ENCODE measurements at places on chromosomes 3 and 15. TPM values are rescaled to one million over a fixed set of nuclear protein-coding genes. Genes with fewer than 3 reads are reported as not detected.
A peak's percentile ranks its signal among the peaks of the same experiment; 100 is the strongest.

DNA sequence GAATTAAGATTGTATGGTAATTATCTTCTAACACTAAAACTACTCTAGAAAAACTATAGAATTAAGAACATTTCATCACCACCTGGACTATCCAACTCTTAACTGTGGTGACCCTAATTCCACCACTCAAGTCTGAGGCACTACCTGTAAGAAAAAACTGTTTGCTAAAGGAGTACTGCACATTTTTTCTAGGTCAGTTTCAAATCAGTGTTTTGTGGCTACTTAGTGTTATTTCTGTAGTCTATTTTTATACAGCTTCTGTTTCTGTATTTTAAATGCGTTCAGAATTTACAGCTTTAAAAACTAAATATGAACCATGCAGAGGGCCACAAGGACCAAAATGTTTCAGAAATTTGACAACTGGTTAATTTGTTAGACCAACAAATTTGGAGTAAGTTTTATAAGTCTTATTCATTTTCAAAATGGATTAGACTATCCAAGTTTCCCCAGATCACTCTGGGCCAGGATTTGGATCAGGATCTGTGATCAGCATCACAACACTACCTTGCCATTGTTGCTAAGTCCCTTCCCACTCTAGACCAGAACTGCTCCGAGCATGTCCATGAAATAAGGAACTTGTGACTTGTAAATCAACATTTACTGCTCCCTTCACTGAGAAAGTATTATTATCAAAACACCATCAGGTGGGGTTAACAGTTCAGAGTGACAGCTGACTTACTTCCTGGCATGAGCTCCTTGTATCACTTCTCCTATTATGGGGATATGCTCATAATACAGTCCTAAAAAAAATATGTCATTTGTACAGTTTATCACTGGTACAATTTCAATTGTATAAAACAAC is 8.6 kb downstream of the GLT8D1 start:
- DNase-seq, result no peak

- no peak for DNase-seq
Measured at GRCh38 chr15:81604713-81605112, 230.7 kb upstream of the TMC3 start.

DNA sequence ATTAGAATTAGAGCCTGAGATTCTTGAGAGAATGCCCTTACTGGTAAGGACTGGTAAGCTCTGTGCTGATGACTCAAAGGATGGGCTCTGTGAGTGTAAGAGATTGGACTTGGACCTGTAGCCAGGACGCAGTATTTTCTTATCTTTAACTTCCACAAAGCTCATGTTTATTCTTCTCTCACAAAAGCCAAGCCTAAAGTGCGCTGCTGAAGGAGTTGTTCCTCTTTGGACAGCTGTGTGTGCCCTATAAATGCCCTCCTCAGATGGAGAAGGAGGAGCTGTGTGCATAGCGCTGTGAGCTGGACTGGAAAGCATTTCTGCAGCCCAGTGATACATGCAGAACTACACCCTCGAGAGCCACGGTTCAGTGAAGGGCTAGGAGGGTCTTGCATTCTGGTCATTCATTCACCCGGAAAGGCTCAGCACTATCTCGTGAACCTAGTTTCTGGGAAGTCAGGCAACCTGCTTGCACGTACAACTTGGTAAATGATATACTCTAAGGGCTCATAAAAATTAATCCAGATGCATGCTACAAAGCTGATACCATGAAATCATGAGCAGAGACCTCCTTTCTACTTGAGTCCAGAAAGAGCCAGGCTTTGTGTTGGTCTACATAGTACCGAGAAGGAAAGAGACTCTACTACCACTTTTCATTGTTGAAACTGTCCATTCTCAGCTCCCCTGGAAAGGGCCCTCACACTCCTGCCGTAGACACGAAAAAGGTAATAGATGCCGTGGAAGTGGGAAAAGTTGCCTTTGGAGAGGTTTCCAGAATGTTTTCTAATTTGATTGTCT is 103.0 kb upstream of the TBL1XR1 start:
- DNase-seq, result peak; percentile 74

DNA sequence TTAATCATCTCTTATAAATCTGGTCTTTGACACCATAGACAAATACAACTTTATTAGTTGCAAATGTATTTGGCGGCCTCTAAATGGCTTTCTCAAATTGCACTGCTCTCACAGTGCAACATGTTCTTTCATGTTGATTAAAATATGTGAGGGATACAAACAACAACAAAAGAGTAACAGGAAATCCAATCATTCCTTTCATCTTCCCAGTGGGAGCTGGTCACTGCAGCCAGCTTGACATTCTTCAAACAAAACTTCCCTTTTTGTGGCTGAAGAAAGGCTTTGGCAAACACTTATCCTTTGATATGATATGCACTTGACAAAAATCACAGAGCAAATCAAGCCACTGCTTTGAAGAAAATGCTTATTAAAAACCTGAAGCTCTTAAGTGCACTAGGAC is 973.6 kb downstream of the EPHA3 start:
- peak; percentile 21 for DNase-seq

DNA sequence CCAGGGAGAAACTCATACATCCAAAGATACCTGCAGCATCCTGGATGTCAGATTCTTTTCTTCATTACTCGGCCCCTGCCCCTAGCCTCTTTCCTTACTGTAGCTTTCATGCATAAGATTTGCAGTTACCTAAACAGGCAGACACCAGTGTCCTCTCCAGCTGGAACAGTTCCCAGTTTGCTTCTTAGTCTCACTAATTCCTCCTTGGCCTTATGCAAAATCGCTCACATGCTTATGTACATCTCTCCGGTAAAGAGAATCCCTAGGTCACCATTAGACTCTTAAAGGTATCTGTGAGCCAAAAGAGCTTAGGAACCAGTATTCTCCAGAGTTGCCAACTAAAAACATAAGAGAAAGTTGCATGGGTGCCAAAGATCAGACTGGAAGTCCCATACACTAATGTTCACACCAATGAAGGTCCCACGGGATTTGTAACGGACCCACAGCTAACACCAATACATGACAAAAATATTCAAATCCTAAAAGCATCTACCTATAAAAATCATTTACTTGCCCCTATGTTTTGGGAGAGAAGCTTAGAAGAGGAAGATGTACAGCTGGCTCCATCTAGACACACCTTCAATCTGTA is 66.6 kb downstream of the CBLB start:
- DNase-seq, result peak; percentile 79

GRCh38 chr15:67731112-67731721 is 94.1 kb upstream of the SKOR1 start:
- no peak for DNase-seq

DNA sequence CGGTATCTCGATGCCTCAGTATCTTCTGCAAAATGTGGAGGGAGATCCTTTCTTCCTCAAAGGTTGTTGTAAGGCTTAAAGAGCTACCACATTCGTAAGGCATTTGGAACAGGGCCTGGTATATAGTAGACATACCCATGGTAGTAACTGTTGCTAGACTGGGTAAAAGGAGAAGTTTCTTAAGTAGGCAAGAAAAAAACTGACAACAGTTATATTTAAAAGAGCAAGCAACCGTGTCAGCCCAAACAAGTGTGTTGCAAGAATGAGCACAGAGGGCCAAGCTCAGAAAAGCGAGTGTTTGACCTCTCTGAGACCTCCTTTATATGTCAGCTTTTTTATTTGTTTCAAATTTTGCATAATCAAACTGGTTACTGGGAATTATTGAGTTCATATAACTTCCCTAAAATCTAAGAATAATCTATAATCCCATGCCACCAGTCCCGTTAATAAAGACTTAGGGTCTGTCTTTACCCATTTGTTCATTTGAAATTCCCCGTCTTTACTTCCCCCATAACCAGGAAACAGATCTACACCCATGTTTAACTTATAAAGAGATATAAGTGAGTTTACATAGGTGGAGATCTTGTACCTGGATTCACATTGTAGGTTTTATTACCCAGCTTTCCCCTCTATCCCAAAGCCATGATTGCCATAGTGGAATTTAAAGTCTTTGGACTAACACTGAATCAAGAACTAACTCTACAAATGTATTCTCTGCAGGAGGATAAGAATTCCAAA is 7.3 kb downstream of the B3GNT5 start:
- DNase-seq, result peak; percentile 29

DNA sequence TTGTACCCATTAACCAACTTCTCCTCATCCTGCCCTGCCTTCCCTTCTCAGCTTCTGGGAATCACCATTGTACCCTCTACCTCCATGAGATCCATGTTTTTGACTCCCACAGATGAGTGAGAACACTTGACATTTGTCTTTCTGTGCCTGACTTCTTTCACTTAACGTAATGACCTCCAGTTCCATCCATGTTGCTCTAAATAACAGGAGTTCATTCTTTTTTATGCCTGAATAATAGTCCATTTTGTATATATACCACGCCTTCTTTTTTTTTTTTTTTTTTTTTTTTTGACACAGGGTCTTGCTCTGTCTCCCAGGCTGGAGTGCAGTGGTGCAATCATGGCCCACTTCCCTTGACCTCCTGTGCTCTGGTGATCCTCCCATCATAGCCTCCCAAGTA is 6.7 kb downstream of the SNX1 start:
- DNase-seq, result no peak

DNA sequence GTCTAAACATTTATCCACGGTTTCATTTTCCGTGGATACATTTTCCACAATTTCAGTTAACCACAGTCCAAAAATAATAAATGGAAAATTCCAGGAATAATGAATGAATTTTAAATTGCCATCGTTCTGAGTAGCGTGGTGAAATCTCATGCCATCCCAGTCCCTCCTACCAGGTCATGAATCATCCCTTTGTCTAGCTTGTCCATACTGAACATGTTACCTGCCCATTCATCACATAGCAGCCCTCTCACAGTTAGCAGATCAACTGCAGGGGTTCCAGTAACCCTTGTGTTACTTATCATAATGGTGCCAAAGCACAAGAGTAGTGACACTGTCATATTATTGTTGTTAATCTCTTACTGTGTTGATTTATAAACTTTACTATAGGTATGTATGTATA is 124.5 kb downstream of the GSK3B start:
- DNase-seq, result no peak

- no peak for DNase-seq
Measured at GRCh38 chr3:147400111-147400510, 6.2 kb downstream of the ZIC4 start.

GRCh38 chr3:83482402-83483070 is 1476.3 kb upstream of the CADM2 start:
- DNase-seq, result no peak

GRCh38 chr3:127768346-127769008 is 53.8 kb downstream of the MGLL start:
- no peak for DNase-seq

DNA sequence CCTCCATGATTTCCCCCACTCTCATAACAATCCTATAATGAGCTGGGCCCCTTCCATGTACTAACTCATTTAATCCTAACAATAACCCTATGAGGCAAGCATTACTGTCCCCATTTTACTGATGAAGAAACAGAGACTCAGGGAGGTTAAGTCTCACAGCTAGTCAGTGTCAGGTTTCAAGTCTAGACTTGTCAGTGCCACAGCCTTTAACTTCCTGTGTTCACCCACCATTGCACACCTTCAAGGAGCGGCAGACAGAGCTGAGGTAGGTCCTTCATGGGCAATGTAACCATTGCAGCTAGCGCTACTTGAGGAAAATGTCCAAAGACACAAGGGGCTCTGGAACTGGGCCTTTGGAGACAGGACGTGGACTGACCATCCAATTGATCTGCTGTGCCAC is 105.8 kb upstream of the CTNNB1 start:
- no peak for DNase-seq

DNA sequence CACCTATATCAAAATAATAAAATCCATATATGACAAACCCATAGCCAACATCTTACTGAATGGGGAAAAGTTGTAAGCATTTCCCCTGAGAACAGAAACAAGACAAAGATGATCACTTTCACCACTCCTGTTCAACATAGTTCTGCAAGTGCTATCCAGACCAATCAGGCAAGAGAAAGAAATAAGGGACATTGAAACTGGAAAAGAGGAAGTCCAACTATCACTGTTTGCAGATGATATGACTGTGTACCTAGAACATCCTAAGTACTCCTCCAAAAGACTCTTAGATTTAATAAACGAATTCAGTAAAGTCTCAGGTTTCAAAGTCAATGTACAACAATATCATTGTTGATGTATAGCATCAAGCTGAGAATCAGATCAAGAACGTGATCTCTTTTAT is 35.6 kb upstream of the FGF7 start:
- DNase-seq, result no peak

- no peak for DNase-seq
Measured at GRCh38 chr15:23760024-23760423, 72.9 kb upstream of the NDN start.

DNA sequence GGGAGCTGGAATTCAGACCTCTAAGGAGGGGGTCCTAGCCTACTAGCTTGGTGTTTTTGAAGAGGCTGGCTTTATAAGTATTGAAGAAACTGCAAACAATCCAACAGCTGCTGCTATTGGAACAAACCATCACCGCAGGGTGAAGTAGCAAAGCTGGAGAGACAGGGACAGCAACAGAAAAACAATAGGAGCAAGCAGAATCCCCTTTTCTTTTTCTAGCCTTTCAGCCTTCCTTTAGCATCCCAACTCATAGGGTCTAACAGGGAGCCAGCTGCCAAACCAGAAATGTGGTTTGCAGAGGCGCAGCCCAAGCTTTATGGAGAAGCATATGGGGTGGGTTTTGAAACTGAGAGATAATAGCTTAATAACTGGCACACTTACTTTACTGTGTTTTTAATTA is 106.2 kb upstream of the CHMP2B start:
- DNase-seq, result no peak

DNA sequence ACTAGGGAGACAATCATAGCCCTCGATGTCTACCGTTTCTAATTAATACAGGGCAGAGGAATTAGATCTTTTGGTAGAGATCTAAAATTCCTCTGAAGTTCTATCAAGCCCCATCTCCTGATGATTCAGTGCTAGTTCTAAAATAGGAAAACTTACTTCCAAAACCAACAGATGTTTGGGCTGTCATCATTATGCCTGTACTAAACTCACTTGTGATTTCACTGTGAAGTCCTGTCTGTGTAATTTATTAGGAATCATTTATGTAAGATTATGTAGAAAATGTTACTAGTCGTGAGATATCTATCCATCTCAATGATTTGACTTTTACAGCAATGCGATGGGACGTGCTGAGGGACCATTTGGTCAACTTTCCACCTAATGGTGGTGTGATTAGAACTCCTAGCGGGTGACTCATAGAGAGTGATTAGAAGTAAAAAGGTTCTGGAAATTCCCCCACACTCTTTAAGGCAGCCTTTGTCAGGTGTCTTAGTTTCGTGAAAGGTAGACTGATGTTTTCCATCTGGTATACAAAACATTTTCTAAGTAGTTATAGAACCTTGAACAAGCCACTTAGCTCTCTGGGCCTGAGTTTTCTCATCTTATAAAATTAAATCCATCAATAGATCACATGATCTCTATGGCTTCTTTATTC is 34.2 kb downstream of the LIPC start:
- no peak for DNase-seq

DNA sequence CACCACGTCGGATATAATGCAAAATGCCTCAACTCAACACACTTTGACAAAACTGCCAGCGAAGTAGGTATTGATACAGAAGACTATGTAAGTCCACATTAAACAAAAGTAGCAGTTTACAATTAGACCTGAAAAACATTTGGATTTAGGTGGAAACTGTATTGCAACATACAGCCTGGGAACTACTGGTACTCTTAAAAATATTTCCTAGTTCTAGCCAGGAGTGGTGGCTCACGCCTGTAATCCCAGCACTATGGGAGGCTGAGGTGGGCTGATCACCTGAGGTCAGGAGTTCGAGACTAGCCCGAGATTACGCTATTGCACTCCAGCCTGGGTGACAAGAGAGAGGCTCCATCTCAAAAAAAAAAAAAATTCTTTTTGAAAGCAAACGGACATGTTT is 246.2 kb downstream of the ZBTB20 start:
- no peak for DNase-seq

ADPRH gene
- 4.6 TPM for total RNA-seq

SH3GL3 gene
- total RNA-seq, result 24.8 TPM

FAM107A gene
- 2.6 TPM for total RNA-seq

DUOXA1 gene
- total RNA-seq, result 3.1 TPM

ZBED2 gene
- 8.7 TPM for total RNA-seq

SCG5 gene
- total RNA-seq, result 1.4 TPM
